ENCODE measurements at places on chromosomes 3 and 15.

DNA sequence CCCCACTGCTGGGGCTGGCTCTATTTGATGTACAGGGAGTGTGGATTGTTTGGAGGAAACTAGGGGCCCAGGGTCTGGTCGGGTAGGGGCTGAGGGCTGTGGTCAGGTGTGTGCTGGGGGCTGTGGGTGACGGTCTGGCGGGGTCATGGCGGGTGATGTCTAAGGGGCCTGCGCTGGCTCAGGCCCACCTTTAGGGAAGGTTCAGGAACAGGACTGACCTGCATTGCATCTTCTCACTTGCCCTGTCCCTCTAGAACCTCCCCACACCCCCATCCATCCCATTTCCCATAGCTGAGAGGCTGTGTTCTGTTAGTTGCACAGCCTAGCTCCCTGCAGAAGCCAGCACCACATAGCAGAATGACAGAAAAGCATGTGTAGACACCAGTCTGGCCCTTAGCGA, 39.1 kb downstream of the SCN5A start:
- DNase-seq, result no peak

DNA sequence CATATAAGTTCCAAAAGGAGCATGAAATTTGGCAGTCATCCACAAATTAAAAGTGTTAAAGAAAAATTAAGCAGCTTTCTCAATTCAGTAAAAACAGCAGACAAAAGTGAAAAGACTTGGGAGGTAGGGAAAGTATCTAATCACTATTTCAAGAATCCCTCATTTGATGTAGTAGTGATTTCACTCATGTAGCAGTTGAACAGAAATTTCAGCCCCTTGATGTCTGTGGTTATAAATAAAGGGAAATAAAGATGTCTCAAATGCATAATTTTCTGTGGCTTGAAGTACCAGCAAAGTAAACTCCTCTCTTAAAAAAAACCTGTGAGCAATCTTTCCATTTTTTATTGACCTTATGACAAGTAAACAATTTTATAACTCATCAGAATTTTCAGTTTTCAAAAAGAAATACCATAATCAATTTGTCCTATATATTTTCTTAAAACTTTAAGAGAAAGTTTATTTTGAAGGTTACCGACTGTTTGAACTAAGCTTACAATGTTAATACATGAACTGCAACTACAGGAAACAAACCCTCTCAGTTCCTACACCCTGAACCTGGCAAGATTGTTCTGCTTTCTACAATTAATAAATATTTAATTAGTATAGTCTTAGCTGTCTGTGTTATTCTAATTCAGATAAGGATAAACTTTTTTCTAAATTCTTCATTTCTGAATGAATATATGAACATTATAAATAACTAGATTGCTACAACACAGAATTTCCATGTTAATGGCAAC, 94.2 kb downstream of the CBLB start:
- no peak for DNase-seq

- peak; percentile 27 for DNase-seq
Measured at GRCh38 chr3:177778633-177779032, 581.4 kb upstream of the TBL1XR1 start.

- no peak for DNase-seq
Measured at GRCh38 chr3:22451501-22451900, 700.5 kb upstream of the ZNF385D start.

- DNase-seq, result no peak
Measured at GRCh38 chr3:175258763-175259162, 399.6 kb downstream of the NAALADL2 start.

DNA sequence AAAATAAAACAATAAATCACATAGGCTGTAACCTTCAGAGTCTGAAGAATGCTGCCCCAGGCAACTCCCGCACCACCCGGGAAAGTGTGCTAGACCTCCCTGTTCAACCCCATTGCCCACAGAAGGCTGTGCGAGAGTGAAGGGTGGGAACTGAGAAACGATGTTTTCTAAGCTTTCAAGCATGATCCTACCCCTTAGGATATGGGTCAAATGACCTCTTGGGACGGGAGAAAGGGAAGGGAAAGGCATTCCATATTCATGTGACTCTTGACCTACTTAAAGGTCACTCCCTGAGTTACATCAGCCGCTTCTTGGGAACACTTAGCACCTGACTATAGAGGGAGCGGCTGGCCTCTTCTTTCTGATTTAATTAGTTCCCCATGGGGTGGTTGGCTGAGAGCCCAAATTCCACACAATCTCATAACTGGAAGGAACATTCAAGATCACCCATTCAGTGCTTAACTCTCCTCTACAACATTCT, 114.7 kb upstream of the SLC24A5 start:
- DNase-seq, result no peak

GRCh38 chr3:60585918-60586317, 665.3 kb downstream of the FHIT start:
- no peak for DNase-seq

GRCh38 chr3:126816986-126817777, 113.1 kb downstream of the CHCHD6 start:
- no peak for DNase-seq

GRCh38 chr3:164233951-164234350, 844.3 kb downstream of the SI start:
- DNase-seq, result no peak

GRCh38 chr3:71930056-71930991, 145.4 kb upstream of the PROK2 start:
- no peak for DNase-seq

DNA sequence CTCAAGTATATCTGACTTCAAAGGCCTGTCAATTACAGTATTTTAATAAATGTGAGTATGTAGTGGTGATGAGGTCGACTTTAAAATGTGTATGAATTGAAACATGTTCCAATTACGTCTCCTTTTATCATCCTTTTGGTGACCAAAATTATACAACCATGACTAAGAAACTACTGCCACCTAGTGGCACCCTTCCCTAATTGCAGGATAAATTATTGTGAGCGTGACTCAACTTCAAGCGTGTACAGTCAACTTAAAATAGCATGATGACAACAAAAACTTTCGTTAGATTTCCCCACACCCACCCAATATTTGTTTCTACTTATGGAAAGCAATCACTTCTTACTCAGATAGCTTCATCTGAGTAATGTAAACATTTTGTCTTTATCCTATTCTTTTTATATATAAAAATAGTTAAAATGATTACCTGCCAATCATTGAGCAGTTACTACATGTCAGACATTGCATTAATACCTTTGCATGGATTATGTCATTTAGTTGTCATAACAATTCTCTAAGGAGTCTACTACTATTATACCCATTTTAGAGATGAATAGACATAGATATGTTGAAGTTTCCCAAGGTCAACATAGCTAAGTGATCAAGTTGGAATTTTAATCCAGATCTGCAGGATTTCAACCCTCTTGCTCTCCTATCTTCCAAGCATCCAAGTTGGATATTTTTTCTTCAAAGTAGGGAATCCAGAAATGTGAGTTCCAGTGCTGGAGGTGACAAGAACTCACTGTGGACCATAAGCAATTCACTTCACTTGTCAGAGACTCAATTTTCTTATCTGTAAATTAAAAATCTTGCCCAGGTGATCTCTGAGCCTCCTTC, 106.0 kb downstream of the MEX3B start:
- DNase-seq, result peak; percentile 47

GRCh38 chr3:156974931-156975330, 148.8 kb downstream of the LEKR1 start:
- no peak for DNase-seq

GRCh38 chr3:137807998-137808397, 43.9 kb downstream of the SOX14 start:
- no peak for DNase-seq

All from kidney capillary endothelial cell (primary cell).